ENCODE measurements at places on chromosomes 16 and 17.

DNA sequence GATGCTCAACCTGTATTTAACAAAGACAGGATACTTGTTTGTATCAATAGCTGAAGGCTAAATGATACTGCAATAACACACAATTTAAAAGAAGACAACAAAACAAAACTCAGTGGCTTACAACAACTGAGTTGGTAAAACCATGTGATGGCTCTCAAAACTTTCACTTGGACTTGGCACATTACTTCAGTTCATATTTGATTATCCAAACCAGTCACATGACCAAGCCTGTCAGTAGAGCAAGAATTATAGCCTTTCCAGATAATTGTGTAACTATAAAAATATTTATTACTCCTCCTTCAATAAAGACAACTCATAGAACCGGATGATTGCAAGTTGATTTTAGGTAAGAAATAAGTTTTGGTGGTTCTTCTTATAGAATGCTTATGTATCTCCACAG, 56.8 kb downstream of the NQO1 start:
- DNase-seq: no peak

- DNase-seq: no peak
These were observed 19.7 kb downstream of the RBFOX3 start for GRCh38 chr17:79591014-79591590.

DNA sequence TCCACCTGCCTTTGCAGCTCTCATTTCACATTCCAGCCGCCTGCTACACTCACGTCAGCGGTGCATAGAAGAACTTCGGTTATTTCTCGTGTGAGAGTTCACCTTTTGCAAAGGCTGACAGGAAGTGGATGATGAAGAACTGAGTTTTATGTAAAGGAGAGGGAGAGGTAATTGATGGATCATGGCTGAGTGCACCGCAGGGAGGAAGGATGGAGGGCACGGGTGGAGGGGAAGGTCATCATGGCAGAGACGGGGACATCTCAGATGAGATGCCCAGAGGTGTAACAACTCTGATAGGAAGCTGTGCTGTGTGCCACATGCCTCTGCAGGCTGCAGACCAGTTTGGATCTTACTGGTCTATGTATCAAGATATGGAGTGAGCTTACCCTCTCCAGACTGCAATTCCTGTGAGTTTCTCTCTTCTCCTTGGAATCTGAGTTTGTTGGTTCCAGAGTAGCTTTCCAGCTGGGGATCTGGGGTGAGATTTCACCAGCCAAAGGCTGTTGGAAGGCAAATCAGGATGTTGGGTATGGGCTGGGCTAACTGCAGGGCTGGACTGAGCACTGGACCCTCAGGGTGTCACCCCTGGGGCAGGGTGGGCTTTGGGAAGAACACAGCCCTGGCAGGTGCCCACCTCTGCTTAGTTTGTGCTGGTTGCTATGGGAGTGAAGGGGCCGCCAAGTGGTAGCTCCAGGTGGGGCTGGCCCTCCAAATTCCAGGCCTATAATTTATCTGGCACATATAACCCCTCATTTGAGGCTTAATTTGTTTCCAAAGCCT, 777.0 kb downstream of the KCNJ18 start:
- DNase-seq: no peak

GRCh38 chr17:30316736-30317135, 17.1 kb downstream of the TMIGD1 start:
- no peak for DNase-seq

- DNase-seq: no peak
These were observed 210.4 kb upstream of the CHMP6 start for GRCh38 chr17:80781211-80781610.

DNA sequence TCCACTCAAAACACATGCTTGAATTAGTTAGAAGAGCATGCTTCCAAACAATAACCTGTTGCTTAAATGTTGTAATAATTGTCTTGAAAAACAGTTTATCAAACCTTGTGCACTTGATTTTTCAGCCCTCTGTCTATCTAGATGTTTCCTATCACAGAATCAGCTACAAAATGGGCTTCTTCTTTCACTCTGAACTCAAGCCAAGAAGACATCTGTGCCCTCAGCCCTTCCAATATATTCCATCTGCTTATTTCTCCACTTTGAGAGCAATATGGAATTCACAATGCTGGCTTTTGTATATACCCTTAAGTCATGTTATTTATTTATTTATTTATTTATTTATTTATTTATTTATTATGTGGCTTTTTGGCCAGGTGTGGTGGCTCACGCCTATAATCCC, 234.2 kb downstream of the TOX3 start:
- no peak for DNase-seq

- DNase-seq: peak; percentile 19
These were observed at the start of gene GSDMA for GRCh38 chr17:39962642-39963220. GSDMA (plus strand) TSS chr17:39963004; CDS start chr17:39965688, 2,684 bp downstream.

DNA sequence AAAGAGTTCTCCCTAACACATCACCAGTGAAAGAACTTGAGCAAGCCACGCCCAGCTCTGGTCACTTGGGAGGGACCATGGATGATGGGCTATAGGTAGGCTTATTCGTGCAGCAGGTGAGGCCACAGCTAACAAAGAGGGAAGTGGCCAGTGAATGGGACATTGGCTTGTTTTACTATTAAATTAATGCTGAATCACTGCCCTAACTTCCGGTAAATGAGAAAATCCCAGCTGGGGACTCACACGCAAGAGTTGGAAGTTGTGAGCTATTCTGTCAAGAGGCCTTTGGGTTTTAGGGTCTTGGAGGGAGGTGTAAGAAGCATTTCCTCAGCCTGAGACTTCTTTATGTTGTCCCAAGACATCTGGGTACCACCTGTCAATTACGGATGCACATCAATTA, 315.3 kb downstream of the XYLT1 start:
- DNase-seq: no peak

- no peak for DNase-seq
These were observed 6.5 kb upstream of the USP32 start for GRCh38 chr17:60398227-60398959.

GRCh38 chr16:56748826-56749225, 18.9 kb downstream of the NUP93 start:
- DNase-seq: no peak

DNA sequence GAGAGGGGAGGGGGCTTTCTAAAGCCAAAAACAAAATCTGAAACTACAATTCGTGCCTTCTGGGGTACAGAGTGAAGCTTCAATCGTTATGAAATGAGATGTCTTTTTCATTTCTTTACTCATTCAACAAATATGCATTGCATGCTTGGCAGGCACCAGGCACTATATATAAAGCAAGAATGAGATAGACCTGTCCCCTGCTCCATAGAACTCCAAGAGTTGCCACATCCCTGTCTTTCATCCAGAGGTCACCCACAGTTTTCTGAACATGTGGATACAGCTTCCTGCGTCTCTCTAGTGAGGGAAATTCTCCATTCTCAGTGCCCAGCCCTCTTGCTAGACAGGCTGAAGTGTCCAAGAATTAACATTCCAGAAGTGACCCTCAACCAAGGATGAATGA, 343.2 kb upstream of the MAF start:
- no peak for DNase-seq

GRCh38 chr16:77775911-77776909, 12.2 kb upstream of the VAT1L start:
- DNase-seq: no peak

GRCh38 chr16:51919736-51920135, 627.2 kb downstream of the TOX3 start:
- no peak for DNase-seq

- no peak for DNase-seq
These were observed 45.9 kb downstream of the STH start for GRCh38 chr17:46044989-46045388.

DNA sequence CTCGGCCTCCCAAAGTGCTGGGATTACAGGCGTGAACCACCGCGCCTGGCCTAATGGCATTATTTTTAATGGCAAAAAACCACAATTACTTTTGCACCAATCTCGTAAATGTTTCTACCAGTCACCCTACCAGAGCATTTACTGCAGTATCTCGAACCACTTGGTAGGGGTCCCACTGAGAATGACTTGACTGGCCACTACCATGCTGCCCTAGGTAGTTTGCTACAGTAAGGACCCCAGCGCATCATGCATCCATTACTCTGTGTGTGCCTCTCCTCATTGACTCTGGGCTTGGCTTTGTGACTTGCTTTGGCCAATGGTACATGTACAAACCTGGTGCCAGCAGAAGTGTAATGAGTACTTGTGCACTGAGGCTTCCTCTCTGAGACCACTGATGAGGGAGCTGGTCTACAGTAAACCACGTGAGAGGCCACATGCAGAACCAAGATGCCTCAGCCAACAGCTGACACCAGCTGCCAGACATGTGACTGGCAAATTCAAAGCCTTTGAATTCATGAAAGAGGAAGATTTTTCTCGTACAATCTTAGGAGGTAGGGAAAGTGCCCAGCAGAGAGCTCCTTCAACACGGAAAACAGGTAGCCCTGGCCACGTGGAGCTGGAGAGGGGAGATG, 421.7 kb upstream of the C16orf82 start:
- no peak for DNase-seq

- no peak for DNase-seq
These were observed 60.3 kb upstream of the FBXO47 start for GRCh38 chr17:39027455-39028035.

- DNase-seq: no peak
These were observed 12.5 kb upstream of the BRIP1 start for GRCh38 chr17:61875804-61876203.

- DNase-seq: no peak
These were observed 159.8 kb downstream of the RPTOR start for GRCh38 chr17:80704381-80704819.

DNA sequence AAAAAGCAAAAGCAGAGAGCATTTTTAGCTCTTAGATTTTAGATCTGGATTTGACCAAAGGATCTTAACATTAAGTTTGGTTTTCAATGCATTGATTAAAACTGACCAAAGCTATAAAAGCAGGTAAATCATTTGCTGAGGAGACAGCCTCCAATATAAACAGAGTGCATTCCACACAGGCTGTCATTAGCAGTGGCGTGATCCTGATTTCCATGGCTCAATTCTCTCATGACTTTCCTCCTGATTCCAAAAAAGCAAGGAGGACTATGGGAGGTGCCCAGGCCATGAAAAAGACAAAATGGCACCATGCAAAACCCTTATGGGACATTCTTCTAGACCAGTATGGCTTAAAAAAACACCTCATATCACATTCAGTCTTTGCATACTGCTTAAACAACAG, 53.5 kb downstream of the PARN start:
- no peak for DNase-seq

GRCh38 chr16:60776281-60776680, 1260.0 kb downstream of the CDH8 start:
- DNase-seq: no peak

DNA sequence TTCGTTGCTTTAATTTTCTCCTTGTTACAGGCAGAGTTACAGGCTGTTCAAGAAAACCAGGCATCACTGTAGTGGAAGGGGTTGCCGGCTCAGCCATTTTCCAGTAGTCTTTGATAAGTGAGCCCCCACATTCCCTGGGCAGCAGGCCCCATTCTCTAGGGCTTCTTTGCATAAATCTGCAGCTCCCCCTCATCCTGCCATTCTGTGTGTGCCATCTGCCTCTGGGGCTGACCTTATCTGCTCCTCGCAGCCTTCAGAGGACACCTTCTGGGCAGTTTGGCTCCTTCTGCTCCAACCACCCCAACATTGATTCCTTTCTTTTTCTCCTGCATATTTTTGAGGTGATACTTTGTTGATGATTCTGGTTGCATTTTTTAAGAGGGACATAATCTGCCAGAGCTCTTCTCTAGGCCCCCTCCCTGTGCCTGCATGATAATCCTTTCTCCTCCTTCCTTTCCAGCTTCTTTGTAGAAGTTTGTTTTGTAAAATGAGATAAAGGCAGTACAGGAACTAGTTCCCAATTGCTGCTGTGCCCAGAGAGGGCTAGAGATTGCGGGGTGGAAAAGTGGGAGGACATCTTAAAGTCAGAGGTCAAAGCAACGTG, 17.1 kb downstream of the RND2 start:
- DNase-seq: no peak

DNA sequence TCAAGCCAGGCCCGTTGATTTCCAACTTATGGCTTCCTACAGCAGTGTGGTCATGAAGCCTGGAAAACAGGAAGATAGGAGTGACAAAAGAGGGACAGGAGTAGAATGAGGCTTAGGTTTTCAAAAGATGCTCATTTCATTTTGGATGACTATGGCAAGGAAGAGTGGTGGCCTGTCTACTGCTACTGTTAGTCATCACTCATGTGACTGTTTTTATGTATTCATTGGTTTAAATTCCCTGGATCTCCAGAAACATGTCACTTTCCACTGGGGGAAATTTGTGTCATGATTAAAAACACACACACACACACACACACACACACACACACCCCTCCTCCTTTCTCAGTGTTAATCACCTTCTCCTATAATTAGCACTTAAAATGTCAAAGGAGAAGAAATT, 1.1 kb upstream of the CYLD start:
- peak; percentile 25 for DNase-seq

DNA sequence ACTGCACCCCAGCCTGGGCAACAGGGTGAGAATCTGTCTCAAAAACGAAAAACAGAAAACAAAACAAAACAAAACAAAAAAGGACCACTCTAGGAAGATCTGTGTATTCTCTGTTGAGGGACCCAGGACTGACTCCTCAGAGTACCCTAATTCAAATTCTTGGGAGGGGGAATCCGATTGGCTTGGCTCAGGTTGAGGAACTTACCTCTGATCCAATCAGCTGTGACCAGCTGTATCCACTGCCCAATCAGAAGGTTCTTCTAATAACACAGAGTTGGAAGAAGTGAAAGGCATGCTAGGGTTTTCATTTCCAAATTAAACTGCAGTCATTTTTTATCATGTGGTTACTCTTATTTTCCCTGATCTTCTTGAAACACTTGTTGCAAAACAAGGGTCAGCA, 105.9 kb upstream of the CACNG3 start:
- no peak for DNase-seq

- no peak for DNase-seq
These were observed 11.1 kb upstream of the CHMP6 start for GRCh38 chr17:80980397-80981061.

DNA sequence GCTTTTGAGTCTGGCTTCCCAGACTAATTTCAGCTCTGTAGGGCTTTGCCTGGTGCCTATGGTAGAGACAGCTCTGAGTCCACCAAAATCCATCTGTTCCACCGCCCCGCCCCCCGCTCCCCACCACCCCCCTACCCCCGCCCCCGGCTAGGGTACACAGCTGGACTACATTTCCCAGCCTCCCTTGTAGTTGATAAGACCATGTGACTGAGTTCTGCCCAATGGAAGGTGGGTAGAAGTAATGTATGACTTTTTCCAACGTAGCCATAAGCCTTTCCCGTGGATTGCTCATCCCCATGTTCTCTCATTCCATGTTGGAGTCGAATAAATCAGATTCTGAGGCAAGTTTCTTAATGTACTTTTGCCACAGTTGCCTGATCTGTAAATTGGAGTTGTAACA, 786.7 kb upstream of the EEF2KMT start:
- DNase-seq: no peak

- DNase-seq: peak; percentile 70
These were observed 415.1 kb downstream of the NPIPA8 start for GRCh38 chr16:17921357-17921978.

- no peak for DNase-seq
These were observed 45.9 kb upstream of the CHMP6 start for GRCh38 chr17:80945736-80946135.

GRCh38 chr16:55645986-55646385, 9.8 kb upstream of the SLC6A2 start:
- no peak for DNase-seq

- no peak for DNase-seq
These were observed 141.7 kb upstream of the RPL38 start for GRCh38 chr17:74061758-74062157.

Data from stimulated activated CD4-positive, alpha-beta T cell treated with anti-CD3 and anti-CD28 coated beads, Interleukin-15, amount 100 ng/mL, for 24 hours (primary cell).